Psoas muscle (tissue), 8 donors: ENCODE measurements at places on chromosomes 16 and 17. TPM values are rescaled to one million over a fixed set of nuclear protein-coding genes. Genes with fewer than 3 reads are reported as not detected.
A peak's percentile ranks its signal among the peaks of the same experiment; 100 is the strongest.

- DNase-seq, result no peak
Measured at GRCh38 chr17:16516594-16517051, 24.6 kb upstream of the LRRC75A start.

- DNase-seq, result no peak
Measured at GRCh38 chr16:21565507-21565860, 33.9 kb upstream of the METTL9 start.

GRCh38 chr17:80160536-80160935 is 9.3 kb upstream of the CARD14 start:
- no peak for DNase-seq

DNA sequence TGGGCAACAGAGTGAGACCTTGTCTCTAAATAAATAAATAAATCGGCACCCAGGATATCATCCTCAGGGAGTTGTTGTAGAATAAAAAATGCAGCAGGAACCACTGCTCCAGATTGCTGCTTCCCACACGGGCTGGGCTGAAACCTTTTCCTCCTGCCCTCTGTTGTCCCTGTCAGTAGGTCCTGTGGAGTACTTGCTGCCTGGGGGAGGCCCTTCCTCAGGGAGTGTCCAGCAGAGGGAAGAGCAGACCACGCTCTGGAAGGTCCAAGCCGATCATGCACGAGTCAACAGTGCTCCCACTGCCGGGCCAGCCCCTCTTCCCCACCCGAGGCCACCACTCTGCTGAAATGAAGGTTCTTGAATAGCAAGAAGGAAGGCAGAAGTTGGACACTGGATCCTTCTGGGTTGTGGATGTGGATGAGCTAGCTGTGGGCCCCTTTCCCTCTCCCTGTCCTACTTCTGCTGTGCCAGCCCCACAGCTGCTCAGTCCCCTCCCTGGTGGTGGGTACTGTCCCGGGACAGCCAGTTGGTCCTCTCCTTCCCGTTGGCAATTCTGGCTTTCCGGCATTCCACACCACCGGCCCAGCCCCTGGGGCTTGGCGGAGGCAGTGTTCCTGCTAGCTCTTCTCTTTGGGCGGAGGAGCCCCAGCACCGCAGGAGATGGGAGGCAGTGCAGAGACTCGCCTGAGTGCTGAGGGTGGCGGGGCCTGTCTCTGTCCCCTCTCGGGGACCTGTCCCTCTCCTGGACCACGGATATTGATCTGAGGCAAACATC is 10.8 kb downstream of the CDK5R1 start:
- DNase-seq, result no peak

Gene MYCBPAP
- total RNA-seq, result not detected

Gene TBX2
- total RNA-seq, result 6.3 TPM

DNA sequence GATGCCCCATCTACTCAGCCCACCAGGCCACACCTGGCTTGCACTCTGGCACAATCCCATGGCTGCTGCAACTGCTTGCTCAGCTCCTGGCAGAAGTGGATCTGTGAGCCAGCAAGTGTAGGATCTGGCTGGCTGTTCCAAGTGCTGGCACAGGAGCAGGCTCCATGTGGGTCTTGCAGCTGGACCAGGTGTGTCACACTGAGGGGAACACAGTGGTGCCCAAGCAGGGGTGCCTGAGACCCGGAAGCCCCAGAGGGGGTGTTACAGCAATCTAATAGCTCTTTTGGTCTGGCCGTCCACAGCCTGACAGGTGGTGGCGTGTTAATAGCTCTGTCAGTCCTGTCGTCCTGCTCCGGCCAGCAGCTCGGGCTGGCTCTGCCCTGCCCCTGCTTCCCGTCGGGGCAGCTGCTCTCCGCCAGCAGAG is 19.6 kb upstream of the GOT2 start:
- DNase-seq, result peak; percentile 30
